ENCODE measurements at places on chromosomes 3 and 15. TPM values are rescaled to one million over a fixed set of nuclear protein-coding genes. Genes with fewer than 3 reads are reported as not detected.

Gene LRRC3B
- total RNA-seq, result 0.15 TPM

Gene SHC4
- 0.30 TPM for total RNA-seq

Gene CALML4
- 111 TPM for total RNA-seq

Gene NEK10
- 0.67 TPM for total RNA-seq

Gene MTMR10
- total RNA-seq, result 23.2 TPM

DNA sequence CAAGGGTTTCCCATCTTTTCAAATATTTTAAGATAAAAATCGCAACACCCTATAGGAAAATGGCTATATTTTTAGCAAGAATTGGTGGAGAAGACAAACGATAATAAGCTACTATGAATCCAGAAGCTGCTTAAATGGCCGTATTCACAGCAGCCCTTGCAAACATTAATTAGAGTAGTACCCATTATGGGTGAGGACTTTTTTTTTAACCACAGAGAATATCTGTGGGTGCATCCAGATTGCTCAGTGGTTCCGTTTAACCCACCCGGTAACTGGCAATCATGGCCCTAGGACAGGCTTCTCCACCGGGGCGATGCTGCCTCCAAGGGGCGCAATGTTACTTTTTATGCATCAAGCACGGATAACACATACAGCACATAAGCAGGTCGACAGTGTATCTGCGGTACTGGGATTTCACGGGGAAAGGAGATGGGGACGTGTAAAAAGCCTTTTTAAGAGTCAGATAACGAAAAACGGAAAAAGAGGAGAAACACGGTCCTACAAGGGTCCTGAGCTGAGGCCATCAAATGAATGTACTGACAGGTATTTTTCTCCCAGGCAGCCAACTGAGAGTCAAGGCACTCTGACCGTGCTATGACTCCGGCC is 968 bp upstream of the TMEM266 start:
- DNase-seq, result peak; percentile 20
- H3K4me3 ChIP-seq, result peak overlapping the region; percentile 45
- H3K4me1 ChIP-seq, result no peaks in the 10 kb centered on the region
- no peak overlapping the region for H3K27ac ChIP-seq
- H3K27me3 ChIP-seq, result peaks cover 23% of the 10 kb centered on the region

GRCh38 chr15:77535845-77536244 is 96.9 kb downstream of the LINGO1 start:
- peak; percentile 63 for DNase-seq
- no peak overlapping the region for H3K4me3 ChIP-seq
- H3K27ac ChIP-seq, result no peak overlapping the region
- no peaks in the 10 kb centered on the region for H3K27me3 ChIP-seq

DNA sequence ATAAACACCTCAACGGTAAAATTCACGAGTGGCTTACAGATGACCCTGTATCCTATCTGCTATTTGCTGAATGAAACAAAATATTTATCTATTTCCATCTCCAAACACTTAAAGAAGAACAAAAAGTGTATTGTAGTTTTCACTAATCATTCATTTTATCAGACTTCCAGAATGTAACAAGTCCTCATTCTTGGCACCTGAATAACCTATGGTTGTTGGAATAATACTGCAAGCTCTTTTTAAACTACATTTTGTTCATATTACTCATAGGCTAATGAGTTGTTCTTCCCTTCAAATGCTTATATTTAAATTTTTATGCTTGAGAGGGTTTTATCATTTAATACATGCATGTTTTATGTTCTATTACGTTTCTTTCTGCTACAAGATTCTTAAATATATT is 1434.1 kb downstream of the SI start:
- no peaks in the 10 kb centered on the region for H3K36me3 ChIP-seq
- no peaks in the 10 kb centered on the region for H3K27me3 ChIP-seq
- H3K4me3 ChIP-seq, result no peak overlapping the region

DNA sequence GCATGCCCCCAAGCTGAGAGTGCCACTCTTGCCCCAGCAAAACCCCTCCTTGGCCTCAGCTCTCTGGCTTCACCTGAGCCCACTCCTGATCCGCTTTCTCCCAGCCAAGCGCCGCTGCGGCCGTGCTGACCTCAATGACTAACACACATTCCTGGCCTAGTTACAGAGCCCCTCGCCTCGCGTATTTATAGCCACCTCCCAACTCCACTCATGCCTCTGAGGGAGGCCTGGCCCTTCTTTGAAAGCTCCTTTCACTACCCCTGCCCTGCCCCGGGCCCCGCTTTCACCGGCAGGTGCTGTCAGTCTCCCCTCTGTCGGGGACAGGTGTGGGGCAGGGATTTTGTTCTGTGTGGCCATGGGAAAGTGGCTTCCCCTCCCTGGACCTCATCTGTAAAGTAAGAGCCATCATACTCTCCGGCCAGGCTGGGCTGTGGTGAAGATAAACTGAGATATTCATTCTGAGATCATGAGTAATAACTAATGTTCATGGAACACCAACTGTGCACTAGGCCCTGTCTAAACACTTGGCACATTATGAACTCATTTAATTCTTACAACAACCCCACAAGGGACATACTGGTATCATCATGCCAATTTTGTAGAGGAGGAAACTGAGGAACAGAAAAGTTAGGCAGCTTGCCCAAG is 13.2 kb upstream of the ATP2B2 start:
- H3K36me3 ChIP-seq, result no peaks in the 10 kb centered on the region
- no peak overlapping the region for H3K4me3 ChIP-seq
- H3K27me3 ChIP-seq, result no peaks in the 10 kb centered on the region
- H3K4me1 ChIP-seq, result no peaks in the 10 kb centered on the region
- no peak for DNase-seq
- H3K27ac ChIP-seq, result no peak overlapping the region

DNA sequence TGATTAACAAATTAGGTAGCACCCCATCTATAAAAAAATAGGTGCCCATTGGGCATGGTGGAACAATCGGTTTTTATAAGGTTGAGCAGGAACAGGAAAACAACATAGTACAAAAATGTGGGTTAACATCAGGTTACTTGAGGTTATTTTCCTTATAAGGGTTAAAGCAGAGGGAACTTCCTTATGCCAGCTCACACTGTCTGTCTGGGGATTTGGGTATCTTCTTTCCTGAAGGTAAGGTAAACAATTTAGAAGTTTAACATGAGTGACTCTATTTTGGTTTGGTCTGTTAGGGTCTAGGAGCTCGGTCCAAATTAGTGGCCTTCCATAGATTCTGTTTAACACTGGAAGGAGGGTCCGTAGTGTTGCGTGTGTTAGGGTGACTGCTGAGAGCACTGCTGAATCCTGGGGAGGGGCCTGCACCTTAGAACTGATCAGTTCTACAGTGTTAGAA is 14.7 kb downstream of the CHD2 start:
- peak overlapping the region; percentile 76 for H3K27ac ChIP-seq
- no peak for DNase-seq
